ENCODE measurements at places on chromosomes 7 and 10.

GRCh38 chr10:80700252-80700651 lies 162.6 kb downstream of the SH2D4B start:
- DNase-seq = no peak

DNA sequence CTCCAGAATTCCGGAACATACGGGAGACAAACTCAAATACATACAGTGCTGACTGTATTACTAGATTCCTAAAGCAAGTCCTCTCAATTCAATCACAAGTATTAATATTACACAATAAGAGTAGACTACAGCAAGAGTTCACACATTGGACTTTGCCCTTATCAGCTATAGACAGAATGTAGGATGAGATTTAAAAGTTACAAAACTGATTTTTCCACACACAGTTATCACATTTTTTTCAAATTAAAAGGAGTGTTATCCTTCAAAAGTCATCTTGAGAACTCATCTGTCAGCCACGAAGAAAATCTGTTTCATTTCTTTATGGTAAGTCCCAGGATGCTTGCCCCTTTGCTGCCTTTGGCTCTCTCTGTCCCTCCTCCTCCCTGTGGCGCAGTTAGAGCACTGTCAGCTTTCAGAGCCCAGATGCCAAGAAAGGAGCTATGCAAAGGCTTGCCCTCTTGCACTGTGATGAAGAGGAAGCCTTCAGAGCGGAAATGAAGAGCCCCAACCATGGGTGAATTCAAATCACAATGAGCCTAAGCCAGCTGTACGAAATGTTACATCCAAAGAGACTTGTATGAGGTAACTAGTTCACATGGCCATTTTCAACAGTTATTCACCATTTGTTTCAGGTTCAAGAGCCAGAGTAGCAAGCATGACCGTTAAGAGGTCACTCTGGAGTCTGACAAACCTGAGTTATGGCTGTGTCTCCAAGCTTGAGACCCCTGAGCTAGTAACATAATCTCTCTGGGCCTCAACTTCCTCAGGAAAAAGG lies 10.7 kb downstream of the NCOA4 start:
- DNase-seq = no peak

- no peak for DNase-seq
Measured at GRCh38 chr7:143331179-143331801, 15.4 kb downstream of the CLCN1 start.

GRCh38 chr10:4046030-4046429 lies 261.0 kb upstream of the KLF6 start:
- DNase-seq = no peak

DNA sequence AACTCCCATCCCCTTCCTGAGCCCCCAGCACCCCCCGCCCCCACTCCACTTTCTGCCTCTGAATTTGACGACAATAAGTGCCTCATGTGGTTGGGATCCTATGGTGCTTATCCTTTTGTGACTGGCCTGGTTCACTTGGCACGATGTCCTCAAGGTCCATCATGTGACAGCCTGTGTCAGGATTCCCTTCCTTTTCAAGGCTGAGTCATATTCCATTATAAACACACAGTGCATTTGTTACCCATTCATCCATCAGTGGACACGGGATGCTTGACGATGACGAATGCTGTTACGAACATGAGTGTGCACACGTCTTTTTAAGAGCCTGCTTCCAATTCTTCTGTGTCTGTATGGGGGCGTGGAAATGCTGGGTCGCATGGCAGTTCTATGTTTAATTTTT lies 26.7 kb downstream of the SHH start:
- no peak for DNase-seq

DNA sequence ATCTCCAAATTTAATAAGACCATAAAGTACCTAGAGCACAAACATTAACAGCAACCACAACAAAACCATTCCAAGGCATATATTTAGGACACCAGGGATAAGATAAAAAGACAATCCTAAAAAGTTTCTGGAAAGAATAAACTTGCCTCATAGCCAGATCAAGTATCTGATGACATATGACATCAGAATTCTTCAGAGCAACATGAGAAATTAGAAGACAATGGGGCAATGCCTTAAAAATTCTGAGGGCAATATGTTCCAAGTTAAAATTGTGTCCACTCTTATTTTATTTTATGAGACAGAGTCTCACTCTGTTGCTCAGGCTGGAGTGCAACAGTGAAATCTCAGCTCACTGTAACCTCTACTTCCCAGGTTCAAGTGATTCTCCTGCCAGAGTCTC lies 2.8 kb downstream of the EFCAB10 start:
- no peak for DNase-seq

GRCh38 chr7:73974948-73975926 lies 52.7 kb upstream of the ELN start:
- no peak for DNase-seq

- DNase-seq = no peak
Measured at GRCh38 chr7:153017223-153017622, 257.7 kb downstream of the ACTR3B start.

GRCh38 chr10:71647526-71648253 lies 71.9 kb downstream of the C10orf105 start:
- DNase-seq = no peak

- DNase-seq = peak; percentile 67
Measured at GRCh38 chr10:71696628-71697326, 22.8 kb downstream of the C10orf105 start.

DNA sequence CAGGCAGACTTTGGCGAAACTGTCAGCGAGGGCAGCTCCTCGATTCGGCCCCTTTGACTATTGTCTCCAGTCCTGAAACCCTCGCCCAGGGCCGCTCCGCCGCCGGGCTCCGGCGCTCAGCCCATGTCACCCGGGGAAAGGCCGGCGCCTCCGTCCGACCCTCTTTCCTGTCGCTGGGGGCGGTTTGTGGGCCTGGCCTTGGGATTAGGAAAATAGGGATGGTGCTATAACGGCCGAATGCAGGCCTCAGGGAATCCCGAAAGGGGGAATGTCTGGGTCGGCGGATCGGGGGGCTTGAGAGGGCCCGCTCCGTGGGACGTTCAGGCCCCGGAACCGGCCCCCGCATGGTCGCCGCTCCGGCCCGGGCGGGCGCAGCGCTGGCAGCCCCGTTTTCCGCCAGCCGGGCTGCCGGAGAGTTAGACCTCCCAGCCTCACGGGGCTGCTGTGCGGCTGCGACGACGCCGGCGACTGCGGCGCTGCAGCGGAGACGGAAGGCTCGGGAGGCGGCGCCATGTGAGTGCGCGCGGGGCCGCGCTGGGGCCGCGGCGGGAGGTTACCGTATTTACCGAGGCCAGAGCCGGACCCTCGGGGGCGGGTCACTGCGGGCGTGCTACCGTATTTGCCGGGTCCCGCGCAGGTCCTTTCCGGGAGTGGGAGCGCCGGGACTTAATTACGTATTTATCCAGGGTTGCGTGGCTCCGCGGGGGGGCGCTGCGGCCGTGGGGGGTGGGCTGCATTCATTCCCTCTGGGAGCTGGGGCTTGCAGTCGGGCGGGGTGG lies 25.9 kb downstream of the ZNF775 start:
- peak; percentile 77 for DNase-seq

DNA sequence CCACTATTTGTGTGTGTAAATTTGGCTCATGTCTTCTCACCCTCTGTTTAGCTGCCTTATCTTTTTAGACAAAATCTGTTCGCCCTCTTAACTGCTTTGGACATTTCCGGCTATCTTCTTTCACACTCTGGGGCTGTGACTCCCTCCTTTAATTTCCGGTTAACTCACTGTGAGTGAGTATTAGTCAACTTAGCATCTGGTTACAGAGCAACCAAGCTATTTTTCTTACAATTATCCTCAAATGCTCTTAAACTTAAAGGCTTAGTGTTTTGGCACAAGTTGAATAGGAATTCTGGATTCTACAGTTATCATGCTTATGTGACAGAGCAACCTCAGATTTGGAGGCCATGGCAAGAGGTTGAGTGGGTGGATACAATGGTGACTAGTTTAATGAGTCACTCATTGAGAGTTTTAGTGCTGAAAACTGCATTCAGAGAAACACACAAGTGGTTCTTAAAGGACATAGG lies 177.6 kb upstream of the SEMA3A start:
- no peak for DNase-seq
